ENCODE measurements at places on chromosomes 4 and X.

- DNase-seq, result no peak
These were observed 27.0 kb upstream of the PROM1 start for GRCh38 chr4:16110661-16111290.

GRCh38 chrX:31269914-31270313 is 198.1 kb upstream of the FTHL17 start:
- no peak for DNase-seq

GRCh38 chrX:19670854-19671620 is 155.7 kb upstream of the MAP3K15 start:
- no peak for DNase-seq

DNA sequence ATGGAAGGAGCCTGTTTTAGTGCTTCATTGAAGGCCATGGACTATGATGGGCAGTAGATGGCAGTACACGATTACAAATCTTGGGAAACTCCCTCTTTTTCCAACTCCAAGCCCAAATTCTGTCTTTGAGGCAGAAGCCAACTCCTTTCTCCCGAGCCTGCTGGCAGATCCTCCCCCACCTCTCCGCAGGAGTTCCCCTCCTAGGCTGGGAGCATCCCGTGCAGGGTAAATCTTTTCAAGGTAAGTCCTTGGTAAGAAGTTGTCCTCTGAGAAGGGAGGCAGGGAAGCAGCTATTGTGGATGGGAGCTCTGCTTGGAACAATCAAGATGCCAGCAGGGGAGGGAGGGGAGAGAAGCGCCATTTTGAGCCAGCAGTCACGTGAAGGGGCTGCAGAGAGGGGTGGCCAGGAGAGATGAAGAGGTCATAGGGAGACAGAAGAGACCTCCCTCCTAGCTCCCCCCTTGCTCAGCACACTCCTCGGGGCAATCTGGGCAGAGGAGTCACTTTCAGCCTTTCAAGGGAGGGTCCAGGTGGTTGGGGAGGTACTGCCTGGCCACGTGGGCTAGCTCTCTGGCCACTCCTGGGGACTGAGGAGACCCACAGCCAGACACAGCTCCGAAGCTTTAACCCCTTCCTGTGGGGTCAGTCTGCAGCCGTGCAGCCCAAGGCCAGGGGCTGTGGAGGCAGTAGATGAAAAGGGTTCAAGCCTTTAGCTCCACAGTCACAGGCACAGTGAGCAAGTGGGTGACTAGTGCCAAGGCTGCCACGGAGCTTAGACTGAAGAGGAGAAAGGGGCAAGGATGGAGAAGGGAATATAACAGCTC is 9.6 kb downstream of the CC2D2A start:
- DNase-seq, result peak; percentile 57

DNA sequence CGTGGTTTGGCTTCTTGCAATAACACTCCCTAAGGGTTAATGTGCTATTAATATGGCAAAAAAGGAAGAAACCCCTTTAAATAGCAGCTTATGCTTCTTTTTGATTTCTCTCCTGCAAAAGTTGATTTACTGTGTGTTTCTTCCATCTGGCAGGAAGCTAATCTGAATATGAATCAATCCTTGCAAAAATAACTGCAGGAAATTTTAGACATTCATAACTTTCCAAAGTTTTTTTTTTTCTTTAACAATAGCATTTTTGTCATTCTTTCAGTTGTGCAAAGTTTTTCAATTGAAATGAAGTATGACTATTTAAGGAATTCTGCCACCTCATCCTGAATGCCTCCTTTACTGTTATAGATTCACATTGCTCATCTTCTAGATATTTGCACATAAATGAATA is 115.6 kb downstream of the SPANXA1 start:
- DNase-seq, result no peak

GRCh38 chr4:72886602-72887001 is 182.9 kb downstream of the COX18 start:
- DNase-seq, result no peak

- no peak for DNase-seq
These were observed 177.8 kb upstream of the GIMD1 start for GRCh38 chr4:106546370-106546769.

DNA sequence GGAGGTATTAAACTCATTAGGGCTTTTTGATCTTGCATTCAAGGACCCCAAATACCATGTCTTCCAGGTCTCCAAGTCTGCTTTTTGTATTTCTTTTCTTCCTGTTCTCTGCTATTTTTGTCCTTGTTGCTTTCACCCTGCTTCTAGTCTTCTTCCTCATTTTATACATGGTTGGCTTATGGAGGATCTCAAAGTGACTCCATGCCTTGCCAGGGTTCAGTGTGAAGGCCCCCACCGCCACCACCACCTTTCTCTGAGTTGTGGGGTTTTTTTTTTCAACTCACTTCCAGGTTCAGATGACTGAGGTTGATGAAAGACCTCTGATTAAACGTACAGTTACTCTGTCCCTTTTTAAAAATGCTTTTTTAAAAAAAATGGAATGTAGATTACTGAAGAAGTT is 96.3 kb downstream of the MAML3 start:
- DNase-seq, result no peak

GRCh38 chr4:76300012-76300411 is 6.5 kb upstream of the STBD1 start:
- DNase-seq, result no peak

DNA sequence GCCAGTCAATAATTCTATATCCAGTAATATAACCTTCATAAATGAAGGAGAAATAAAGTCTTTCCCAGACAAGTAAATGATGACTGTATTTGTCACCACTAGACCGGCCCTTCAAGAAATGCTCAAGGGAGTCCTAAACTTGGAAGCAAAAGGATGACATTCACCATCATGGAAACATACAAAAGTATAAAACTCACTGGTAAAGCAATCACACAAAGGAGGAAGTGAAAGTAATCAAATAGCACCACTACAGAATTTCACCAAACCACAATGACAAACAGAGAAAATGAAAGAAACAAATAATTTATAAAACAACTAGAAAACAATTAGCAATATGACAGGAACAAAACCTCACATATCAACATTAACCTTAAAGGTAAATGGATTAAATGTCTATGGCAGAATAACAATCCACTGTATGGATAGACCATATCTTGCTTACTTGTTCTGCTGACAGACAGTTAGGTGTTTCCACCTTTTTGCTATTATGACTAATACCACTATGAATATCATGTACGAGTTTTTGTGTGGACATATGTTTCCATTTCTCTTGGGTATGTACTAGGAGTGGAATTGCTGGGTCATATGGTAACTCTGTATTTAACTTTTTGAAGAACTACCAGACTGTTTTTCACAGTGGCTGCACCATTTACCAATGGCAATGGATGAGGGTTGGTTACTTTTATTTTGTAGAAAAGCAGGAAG is 44.9 kb downstream of the NAT8L start:
- no peak for DNase-seq

DNA sequence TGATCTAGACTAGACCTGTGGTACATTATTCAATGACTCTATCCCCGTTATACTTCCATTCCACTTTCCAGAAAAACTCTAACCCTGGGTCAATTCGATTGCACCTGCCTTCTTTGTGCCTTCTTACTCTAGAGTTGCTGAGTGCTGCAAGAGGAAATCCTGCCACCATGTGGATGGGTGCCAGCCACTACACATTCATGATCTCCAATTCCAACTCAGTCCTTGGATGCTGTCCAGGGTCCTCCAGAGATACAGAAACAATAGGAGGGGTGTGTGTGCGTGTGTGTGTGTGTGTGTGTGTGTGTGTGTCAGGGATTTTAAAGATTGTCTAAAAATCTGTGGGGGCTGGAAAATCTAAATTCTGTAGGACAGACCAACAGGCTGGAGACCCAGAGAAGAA is 42.9 kb upstream of the INTS6L start:
- peak; percentile 69 for DNase-seq

DNA sequence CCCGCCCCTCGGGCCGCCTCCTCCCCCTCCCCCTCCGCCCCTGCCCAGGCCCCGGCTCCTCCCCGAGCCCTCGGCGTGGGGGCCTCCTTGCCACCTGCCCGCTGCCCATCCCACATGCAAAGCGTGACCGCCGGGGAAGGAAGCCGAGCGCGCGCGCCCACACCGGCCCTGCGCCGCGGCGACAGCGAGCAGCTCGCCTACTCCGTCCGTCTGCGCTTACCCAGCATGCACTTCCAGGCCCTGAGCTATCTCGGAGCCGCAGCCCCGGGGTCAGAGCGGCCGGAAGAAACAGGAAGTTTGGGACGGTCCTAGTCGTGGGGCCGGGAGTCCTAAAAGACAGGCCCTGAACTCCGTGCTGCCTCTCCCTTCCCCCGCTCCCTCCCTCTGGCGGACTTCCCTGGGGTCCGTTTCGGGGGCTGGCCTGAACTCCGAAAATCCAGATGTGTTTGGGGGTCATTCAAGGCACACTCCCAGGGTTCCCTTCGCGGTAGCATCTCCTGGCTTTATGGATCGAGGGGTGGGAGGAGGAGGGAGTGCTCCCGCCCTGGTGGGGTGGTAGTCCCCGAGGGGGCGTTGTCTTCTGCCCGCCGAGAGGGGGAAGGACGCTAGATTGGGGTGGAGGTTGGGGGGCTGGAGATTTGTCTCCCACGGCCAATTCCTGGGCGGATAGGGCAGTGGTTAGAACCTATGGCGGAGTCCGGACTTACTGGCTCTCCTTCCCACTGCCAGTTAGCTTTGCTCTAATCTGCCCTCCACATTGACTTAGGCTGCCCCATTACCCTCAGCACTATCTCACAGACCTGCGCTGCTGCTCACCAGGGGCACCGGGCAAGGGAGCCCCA is 25.0 kb upstream of the BCORL1 start:
- DNase-seq, result peak; percentile 63

DNA sequence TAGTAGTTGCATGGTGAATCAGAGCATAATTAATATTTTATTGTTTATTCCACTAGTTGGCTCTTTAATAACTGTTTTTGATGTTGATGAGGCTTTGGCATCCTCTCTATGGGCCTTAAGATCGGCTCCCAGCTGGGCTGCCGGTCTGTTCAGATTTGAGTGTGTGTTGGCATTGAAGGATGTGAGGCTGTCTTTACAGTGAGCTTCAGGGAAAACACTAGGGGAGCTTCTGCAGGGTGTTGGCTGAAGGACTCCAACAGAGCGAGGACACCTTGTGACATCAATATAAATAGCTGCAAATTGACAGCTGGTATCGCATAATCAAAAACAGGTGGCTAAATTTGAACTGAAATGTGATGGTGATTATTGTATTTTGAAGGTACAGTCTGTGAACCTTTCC is 322.0 kb downstream of the FSTL5 start:
- DNase-seq, result peak; percentile 46

DNA sequence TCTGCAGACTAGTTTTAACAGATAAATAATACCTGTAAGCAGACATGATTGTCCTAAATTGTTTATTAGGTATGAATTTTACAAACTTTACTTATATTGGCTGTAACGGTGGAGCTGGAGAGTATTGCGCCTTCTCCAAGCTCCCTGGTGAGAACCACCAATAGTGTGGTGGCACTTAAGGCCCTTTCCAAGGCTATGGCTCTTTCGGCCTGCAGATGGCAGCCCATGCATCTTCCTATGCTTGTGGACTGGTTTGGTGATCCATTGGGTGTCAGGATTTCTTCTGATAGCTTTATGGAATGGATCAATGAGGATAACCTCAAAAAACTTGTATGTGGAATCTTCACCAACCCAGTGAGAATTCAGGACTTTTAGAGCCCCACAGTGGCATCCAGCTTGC is 7.8 kb downstream of the LARP1B start:
- no peak for DNase-seq

- no peak for DNase-seq
These were observed 13.8 kb downstream of the TMEM175 start for GRCh38 chr4:946103-946450.

DNA sequence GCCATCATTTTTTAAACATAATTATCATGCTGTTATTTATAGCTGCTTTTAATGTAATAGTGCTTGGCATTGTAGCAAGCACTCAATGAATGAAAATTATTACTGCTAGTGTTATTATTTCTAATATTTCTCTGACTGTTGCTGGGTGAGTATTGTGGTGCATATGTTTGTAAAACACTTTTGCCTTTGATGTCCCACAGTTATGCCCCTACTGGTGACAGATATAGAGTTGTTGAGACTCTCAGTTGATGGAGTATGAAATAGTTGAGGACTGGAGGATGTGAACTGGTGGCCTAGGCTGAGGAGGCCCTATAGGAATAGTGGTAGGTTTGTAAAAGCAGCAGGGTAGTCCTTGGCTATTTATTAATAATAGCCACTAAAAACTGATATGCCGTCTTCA is 9.6 kb downstream of the INTS6L start:
- DNase-seq, result no peak

- no peak for DNase-seq
These were observed 8.0 kb upstream of the MAGEB5 start for GRCh38 chrX:26208012-26208411.

GRCh38 chr4:130563185-130563888 is 1467.4 kb downstream of the C4orf33 start:
- peak; percentile 36 for DNase-seq

DNA sequence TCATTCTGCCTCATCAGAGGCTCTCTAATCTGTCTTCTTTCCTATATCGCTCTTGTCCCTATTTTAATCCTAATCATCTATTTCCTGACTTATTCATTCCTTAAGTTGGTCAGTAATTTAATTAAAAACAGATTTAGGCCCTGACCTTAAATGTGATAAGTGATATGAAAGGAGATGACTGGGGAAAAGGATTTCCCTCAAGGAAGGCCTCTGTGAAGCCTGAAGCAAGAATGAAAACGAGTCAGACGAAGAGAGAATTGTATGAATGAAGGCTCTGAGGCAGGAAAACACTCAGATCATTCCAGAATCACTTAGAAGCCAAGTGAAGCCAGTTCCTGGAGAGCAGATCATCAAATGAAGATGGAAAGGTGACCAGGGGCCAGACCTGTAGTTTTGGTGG is 22.1 kb downstream of the PKD2 start:
- DNase-seq, result no peak

DNA sequence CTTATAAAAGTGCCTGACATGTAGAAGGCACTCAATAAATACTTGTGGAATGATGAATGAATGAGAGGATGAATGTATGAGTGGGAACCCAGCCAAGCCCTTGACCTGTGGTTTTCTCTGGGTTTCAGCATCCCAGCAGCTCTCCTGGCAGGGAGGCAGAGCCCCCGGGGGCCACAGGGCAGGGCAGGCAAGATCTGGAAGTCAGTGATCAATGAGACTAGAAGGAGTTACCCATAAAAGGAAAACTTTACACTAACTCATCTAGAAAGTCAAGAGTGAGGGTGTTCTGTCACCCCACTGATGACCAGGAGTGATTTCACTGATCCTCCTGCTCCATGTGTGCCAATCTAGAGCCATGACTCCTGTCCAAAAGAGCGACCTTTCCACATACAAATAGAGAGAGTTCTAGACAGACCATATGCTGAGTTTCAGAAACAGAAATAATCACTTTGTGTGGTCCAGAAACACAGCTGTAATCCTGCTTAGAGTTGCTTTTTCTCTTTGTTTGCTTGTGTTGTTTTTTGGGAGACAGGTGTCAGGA is 37.4 kb downstream of the MGARP start:
- no peak for DNase-seq

- DNase-seq, result no peak
These were observed 26.0 kb downstream of the ARL13A start for GRCh38 chrX:100995469-100995868.

All from SHP77 (cell line).